ENCODE measurements at places on chromosomes 3 and 15. TPM values are rescaled to one million over a fixed set of nuclear protein-coding genes. Genes with fewer than 3 reads are reported as not detected.

PLD1 gene
- 108 TPM for total RNA-seq

GYG1 gene
- total RNA-seq, result 58.5 TPM

SMCO1 gene
- total RNA-seq, result not detected

IL5RA gene
- not detected for total RNA-seq

PLA2G4E gene
- total RNA-seq, result not detected

All from endothelial cell of umbilical vein (primary cell).